ENCODE measurements at places on chromosomes 1 and 21.

DNA sequence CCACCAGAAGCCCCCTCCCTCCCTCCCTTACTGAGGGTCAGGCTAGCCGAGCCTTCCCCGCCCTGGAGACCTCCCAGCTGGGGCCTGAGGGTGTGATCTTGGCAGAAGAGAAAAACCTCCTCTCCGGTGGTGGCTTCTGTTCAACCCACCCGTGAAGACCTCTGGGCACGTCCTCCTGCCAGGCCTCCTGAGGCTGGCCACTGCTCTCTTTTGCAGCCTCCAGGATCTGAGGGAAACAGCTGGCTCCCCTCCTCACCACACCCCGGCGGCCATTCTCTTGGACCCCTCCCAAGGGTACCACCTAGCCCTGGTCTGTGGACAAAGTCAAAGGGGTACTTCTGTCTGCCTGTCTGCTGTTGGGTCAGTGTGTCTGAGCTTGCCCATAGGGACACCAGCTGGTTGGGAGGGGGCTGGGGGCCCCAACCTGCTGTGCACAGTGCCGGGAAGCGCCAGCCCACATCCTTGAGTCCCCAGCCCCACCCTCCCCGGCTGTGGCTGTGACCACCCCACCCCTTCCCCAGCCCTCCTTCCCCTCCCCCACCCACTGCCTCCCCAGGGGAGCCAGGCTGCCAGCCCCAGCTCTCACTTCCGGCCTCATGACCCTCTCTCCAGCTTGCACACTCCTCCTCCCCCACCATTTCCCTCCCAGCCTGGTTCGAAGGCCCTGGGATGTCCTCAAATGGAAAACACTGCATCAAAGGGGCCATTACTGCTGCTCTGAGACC lies 48.1 kb downstream of the AHDC1 start:
- DNase-seq: no peak

- no peak for DNase-seq
Measured at GRCh38 chr1:99573431-99574217, 72.3 kb upstream of the PALMD start.

GRCh38 chr1:87204921-87205320 lies 123.8 kb upstream of the LMO4 start:
- DNase-seq: no peak

DNA sequence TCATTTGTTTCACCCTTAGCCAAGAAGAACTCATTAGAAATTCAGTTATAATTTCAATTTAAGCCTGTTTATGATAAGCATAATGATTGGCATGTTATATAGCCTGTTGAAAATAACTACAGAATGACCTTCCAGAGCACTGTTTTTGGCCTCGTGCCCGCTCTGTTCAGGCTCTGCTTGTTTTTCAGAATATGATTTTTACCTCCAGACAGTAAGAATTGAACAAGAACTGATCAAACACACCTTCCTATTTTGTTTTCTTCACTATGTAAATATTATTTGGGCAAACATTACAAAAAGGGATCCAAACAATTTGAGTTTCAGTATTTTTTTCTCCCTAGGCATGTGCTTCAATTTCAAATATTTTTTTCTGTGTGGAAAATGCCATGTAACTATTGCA lies 48.1 kb upstream of the ANGPTL1 start:
- no peak for DNase-seq

GRCh38 chr1:216293683-216294082 lies 129.6 kb downstream of the USH2A start:
- DNase-seq: no peak

DNA sequence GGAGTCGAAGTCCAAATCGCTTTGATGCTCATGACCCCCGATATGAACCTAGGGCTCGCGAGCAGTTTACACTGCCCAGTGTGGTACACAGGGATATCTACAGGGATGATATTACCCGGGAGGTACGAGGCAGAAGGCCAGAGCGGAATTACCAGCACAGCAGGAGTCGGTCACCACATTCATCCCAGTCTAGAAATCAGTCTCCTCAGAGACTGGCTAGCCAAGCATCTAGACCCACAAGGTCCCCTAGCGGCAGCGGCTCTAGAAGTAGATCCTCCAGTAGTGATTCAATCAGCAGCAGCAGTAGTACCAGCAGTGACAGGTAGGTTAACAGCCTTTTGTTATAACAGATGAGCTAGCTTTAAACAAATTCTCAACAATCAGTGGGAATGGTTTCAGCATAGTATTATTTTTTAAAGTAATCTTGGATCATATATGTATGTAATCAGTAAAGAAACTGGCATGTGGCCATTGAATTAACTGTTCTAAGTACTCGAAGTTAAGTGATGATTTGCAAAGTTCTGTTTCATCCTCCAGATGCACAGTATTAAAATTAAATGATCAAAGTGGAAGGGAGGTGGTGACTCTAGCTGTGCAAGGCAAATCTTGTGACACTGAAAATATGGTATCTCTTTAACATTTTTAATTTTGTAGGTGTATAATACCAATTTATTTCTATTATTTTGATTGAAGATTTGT lies 29.0 kb downstream of the SPEN start:
- no peak for DNase-seq
